Daoy (cell line): ENCODE measurements at places on chromosomes 4 and X.

GRCh38 chr4:1625600-1626138, 58.4 kb downstream of the FAM53A start:
- DNase-seq: no peak

GRCh38 chrX:36348509-36348908, 429.0 kb downstream of the CFAP47 start:
- no peak for DNase-seq

DNA sequence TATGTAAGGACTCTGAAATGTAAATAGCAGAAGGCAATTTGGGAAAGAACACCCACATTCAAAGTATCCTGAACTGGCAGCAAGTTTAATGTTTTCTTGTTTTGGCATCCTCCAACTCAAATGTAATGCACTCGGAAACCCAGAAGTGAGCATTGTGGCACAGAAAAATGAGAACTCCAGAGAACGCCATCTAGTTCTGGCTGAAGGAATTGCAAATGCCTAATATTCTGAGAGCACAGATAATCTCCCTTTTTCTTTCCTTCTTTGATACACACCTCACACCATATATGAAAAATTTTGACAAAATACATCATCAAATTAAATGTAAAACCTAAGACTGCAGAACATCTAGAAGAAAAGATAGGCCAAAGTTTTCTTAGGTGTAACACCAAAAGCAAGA, 52.1 kb downstream of the PWWP3B start:
- DNase-seq: no peak

DNA sequence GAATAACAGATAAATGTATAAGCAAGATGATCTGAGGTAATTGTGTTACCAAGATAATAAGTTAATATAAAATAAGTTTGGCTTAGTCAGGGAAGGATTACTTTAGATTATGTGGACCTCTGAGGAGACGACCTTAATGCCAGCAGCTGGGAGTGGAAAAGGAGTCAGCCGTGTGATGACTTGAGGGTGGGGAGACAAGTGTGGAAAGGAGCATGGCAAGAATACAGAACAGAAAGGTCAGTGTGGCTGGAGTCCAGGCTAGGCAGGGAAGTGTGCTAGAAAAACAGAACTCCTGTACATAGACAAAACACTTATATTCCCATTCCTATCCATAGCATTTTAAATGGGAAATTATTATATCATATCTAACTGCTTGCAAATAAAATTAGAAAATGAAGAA, 138.8 kb downstream of the PDLIM5 start:
- DNase-seq: no peak

GRCh38 chr4:113893546-113893945, 85.9 kb downstream of the ARSJ start:
- no peak for DNase-seq

GRCh38 chr4:113555868-113556267, 205.7 kb downstream of the CAMK2D start:
- DNase-seq: no peak

DNA sequence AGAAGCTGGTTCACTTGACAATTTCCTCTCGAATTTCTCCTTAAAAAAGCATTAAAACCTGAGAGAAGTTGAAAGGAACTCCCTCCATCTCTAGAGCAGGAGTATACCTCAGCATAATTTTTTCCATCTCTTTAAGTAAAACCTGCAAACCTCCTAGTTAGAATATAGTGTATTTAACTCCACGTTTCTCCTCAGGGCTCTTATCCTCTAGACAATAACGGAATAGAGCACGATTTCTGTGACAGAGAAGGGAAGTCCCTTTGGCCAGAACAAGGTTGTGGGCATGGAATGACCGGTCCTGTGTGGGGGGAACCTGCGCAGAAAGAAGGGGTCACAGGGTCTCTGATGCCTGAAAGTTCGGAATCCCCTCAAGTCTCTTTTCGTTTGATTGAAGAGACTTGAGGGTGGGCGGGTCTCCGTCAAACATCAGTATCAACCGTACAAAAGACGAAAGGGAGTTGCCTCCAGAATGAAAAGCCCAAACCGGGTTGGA, 697 bp downstream of the ZNF280C start:
- DNase-seq: no peak

GRCh38 chrX:111869639-111870034, 6.3 kb upstream of the TRPC5OS start:
- peak; percentile 0 for DNase-seq

- no peak for DNase-seq
Observed at GRCh38 chr4:74931376-74931775, 1.5 kb upstream of the PARM1 start.

DNA sequence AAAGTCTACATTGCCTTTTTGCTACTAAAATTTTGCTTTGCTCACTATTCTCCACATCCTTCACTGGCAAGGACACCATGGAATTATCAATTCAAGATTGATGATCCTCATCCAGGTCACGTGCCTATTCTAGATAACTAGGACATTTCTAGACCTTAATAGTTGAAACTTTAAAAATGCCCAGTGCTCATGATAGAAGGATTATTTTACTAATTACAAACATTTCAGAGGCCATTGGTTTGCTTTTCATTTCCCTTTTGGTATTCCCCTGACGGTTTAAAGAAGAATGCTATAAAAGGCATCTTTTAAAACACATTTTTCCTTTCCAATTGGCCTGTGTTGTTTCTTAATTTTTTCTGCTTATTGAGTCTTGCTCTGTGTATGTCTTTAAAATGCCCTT, 249.4 kb downstream of the NDST4 start:
- no peak for DNase-seq

DNA sequence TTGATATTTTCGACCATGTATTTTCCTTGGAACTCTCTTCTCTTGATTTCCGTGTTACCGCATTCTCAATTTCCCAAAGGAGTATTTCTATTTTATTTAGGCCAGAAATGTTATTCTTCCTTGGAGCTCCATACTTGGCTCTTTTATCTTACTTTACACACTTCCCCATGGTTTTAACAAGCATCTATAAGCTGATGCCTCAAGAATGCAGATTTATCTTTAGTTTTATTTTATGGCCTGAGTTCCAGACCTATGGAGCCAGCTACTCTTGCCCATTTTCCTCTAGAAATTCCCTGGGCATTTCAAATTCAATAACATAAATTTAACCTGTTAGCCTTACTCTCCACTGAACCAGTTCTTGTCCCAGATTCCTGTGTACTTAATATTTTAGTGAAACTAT, 43.7 kb downstream of the SULT1E1 start:
- DNase-seq: no peak

DNA sequence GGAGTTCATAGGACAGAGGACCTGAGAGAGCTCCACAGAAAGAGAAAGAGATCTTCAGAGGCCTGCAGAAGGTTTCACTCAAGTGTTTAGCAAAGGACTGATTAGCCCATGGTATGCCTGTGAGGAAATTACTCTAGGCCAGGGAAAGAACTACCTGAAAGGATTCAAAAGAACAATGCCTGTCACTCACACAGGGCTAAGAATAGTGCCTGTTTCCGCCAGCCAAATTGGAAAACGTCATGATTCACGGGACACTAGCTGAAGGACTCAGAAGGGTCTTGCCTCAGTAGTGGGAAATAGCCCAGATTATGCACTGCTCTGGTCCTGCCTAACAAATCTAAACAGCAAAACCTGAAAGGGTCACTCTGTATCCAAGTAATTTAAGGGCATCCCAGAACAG, 21.1 kb downstream of the SYTL4 start:
- no peak for DNase-seq

GRCh38 chr4:154329268-154329868, 162.2 kb downstream of the DCHS2 start:
- no peak for DNase-seq

GRCh38 chr4:141047228-141047884, 85.9 kb downstream of the RNF150 start:
- no peak for DNase-seq

DNA sequence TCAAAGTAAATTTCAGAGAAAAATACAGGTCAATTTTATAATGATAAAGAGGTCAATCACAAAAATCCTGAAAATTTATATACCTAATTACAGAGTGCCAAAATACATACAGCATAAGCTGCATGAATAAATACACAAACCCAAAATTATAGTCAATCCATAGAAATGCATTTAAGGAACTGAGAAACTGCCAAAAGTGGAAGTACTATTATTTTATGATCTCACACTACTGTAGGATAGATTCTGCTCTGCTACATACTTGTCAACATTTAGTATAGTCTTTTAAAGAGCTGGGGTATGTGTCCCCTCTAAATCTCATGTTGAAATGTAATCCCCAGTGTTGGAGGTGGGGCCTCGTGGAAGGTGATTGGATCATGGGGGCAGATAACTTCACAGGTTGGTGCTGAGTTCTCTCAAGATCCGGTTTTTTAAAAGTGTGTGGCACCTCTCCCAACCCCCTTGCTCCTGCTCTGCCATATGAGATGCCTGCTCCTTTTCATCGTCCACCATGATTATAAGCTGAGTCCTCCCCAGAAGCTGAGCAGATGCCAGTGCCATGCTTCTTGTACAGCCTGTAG, 31.8 kb downstream of the CHIC2 start:
- no peak for DNase-seq

DNA sequence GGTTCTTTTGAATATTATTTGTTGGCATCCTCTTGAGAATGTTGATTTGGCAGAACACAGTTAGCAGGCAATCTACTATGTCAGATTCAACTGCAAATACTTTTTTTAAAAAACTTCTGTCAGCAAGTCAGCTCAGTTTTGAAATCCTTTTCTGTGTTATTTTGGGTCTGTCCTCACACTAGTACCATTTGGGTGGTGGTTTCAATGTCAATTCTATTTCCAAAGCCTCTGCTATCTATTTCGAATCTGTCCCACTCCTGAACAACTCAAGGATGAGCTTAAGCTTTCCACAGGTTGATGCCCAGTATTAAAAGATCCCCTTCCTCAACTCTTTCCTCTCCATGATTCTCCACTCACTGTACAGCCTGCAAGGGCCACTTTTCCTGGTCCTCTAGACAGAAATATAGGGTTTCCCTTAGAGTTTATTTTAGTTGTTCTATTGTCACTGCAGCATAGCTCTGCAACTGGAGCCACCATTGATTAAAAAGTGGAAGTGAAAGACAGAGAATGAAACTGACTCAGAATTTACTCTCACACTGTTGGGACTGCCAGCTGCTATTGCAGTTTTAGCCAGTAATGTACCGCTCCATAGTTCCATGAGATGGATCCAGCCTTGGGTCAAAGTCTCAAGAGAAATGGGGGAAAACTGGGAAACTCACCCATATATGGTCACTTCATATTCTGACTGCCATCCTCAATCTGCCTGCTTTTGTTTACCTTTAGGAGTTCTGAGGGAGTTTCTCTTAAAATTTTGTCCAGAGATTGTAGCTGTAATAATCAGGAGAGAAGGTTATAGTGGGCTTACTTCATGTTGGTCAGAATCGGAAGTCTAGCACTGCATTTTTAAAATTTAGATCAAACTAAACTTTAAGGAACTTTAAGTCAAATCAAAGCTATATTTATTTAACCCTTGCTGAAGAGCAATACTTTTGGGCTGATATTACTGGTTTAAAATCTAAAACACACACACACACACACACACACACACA, 14.6 kb downstream of the HDX start:
- DNase-seq: no peak

DNA sequence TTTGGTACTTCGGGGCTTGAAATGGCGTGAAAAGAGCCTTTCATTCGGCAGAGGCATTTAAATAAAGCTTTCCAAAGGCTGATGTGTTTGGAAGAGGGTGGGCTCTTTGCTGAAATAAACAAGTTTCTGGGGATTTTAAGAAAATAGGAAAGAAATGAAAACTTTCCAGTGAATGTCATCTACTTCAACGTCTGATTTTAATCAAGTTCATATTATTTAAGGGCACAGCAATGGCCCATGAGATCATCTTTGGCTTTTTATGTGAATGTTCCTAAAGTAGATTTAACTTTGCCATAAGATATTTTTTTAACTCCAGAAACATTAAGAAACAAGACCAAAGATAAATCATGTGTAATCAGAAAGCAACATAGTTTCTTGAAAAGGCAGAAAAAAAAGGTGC, 69.8 kb upstream of the TTC29 start:
- DNase-seq: no peak

DNA sequence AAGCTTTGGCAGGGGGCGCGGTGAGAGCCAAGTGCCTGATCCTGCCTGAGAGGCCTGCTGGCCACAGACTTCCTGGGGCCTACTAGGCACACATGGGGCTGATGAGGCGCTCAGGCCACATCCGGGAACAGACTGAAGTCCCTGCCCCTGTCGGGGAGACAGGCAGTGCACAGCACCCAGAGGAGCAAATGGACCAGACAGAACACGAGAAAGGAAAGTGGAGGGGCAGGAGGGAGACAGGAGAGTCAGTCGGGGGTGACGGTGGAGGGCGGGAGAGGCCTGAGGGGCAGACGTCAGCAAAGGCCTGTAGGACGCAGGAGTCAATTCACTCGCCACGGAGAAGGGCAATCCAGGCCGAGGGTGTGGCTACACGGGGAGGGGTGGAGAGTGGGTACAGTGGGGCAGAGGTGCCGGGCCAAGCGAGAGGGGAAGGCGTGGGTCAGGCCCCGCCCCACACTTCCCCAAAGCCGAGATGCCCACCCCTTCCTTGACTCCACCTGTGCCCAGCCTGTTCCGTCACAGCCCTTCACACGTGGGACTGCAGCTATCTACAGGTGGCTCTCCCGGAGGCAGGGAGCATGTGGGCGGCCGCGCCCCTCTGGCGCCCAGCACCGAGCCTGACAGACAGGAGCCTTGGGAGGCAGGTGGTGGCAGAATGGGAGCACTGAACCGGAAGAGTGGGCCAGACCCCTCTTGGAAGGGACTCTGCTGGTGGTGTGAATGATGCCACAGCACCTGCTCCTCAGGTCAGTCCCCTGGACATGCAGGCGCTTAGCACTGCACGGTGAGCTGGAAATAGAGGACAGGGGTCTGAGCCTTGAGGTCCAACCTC, 20.5 kb downstream of the NOP14 start:
- DNase-seq: no peak

- DNase-seq: peak; percentile 41
Observed at GRCh38 chr4:164779811-164780216, 25.9 kb downstream of the SMIM31 start.

DNA sequence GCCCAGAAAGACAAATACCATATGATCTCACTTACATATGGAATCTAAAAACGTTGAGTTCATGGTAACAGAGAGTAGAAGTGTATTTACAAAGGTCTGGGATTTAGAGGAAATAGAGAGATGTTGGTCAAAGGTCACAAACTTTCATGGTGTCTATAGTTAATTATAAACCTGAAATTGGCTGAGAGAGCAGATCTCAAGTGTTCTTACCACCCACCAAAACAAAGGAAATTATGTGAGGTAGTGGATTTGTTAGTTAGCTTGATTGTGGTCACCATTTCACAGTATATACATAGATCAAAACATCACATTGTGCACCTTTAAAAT, 186.8 kb downstream of the NWD2 start:
- no peak for DNase-seq

- DNase-seq: no peak
Observed at GRCh38 chrX:40863671-40864070, 128.3 kb upstream of the MED14 start.
